HFF-Myc (cell line): ENCODE measurements at places on chromosomes 3 and 15.

DNA sequence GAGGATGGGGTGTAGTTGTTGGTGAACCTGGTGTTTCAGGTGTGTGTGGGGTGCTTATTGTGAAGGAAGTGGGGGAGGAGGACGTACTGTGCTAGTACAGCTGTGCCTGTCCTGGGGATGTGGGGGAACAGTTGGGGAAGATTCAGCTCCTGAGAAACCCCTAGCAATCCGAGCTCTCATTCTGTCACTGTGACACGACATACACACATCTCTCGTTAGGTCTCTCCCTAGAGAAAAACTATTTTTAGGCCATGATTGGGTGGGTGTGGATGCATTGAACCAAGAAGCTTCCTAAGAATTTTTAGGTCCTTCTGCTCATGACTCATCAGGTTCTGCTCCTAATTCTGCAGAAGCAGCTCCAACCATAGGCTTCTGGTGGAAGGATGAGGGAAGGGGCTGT is 54.3 kb downstream of the SLC30A4 start:
- DNase-seq, result no peak

DNA sequence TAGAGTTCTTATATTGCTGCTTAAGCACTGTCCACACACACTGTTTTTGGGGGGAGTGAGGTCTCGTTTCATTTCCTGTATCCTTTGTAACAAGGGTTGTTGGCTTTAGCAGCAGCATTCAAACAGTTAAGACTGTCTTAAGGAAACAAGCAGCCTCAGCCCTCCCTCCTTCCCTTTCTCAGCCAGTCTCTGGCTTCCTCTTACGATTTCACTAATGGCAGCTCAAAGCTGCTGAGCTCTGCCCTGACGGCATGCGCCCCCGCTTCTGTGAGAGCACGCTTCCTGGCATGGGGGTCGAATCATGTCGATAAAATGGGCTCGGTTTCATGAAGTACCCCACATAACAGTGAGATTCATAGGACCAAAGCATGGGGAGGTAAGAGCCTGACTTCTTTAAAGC is 105.0 kb downstream of the KLHL25 start:
- DNase-seq, result peak; percentile 31

- peak; percentile 25 for DNase-seq
Observed at GRCh38 chr3:137970914-137971831, 38.8 kb upstream of the CLDN18 start.

GRCh38 chr15:67259806-67260205 is 5.2 kb downstream of the IQCH start:
- DNase-seq, result no peak

- no peak for DNase-seq
Observed at GRCh38 chr3:170941551-170941950, 33.1 kb upstream of the EIF5A2 start.

GRCh38 chr3:157394411-157394810 is 42.2 kb upstream of the PTX3 start:
- DNase-seq, result no peak
